Posterior cingulate gyrus (tissue), 11 donors: ENCODE measurements at places on chromosomes 3 and 15.

GRCh38 chr15:70351391-70351790, 253.7 kb upstream of the TLE3 start:
- DNase-seq = no peak

DNA sequence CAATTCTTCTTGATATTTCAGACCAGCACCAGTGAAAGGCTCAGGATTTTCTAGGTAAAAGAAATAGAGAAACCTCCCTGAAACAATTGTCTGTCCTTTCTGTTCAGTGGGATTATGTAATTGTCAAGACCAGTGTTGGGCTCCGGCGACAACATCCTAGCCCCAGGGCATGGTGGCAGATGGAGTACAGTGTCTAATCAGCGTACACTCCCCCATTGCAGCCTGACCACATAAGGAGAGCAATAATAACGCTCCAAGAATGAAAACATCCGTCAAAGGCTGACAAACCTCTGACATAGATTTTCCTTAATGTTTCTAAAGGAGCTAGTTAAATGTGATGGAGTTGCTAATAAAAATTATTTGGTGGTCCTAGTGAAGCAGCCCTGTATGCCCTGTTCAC, 144.6 kb downstream of the EBLN2 start:
- no peak for DNase-seq

GRCh38 chr3:59391131-59391530, 341.3 kb upstream of the CFAP20DC start:
- no peak for DNase-seq

DNA sequence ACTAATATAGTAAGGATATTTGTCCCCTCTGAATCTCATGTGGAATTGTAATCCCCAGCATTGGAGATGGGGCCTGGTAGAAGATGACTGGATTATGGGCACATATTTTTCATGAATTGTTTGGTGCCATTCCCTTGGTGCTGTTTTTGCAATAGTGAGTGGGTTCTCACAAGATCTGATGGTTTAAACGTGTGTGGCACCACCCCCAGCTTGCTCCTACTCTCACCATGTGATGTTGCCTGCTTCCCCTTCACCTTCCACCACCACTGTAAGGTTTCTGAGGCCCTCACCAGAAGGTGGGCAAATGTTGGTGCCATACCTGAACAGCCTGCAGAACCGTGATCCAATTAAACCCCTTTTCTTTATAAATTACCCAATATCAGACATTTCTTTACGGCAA, 28.1 kb upstream of the SERPINI2 start:
- DNase-seq = no peak

GRCh38 chr15:36075333-36075732, 504.1 kb upstream of the CDIN1 start:
- DNase-seq = no peak

GRCh38 chr3:20015525-20015924, 3.5 kb upstream of the PP2D1 start:
- no peak for DNase-seq

- DNase-seq = no peak
Measured at GRCh38 chr15:57654153-57654852, 52.2 kb upstream of the POLR2M start.

DNA sequence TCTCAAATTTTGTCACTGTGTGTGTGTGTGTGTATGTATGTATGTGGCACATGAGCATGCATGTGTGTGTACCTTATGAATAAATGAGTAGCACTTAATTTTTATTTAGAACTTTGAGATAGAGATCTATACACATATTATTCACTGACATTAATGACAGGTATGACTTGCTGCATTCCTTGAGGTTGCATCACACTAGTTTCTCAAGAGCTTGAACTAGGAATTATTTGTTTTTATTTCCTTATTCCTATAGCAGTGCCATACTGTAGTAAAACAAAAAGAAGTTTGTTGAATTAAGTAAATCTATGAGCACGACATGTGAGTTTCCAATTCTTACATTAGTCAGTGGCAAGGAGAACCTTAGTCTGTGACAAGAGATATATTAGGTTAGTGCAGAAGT, 943.9 kb downstream of the ROBO1 start:
- no peak for DNase-seq

DNA sequence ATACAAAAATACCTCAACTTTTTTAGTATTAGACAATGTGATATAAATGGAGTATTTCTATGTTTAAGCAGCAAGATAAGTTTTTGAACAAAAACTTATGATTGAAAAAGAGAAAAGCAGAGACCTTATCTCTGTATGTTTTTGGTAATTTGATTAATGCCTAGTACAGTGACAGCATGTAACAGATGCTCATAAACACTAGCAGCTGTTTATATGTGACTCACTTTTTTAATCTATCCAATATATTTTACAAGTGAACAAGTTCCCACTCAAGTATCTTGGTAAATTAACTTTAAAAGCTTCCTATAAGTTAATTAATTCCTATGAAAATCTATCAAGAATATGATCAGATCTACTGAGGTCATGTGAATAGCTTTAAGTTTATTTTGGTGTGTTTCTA, 55.1 kb downstream of the NGLY1 start:
- no peak for DNase-seq

GRCh38 chr15:99437315-99438223, 128.2 kb upstream of the MEF2A start:
- peak; percentile 4 for DNase-seq

GRCh38 chr15:74203914-74204431, 1.4 kb upstream of the STRA6 start:
- no peak for DNase-seq

DNA sequence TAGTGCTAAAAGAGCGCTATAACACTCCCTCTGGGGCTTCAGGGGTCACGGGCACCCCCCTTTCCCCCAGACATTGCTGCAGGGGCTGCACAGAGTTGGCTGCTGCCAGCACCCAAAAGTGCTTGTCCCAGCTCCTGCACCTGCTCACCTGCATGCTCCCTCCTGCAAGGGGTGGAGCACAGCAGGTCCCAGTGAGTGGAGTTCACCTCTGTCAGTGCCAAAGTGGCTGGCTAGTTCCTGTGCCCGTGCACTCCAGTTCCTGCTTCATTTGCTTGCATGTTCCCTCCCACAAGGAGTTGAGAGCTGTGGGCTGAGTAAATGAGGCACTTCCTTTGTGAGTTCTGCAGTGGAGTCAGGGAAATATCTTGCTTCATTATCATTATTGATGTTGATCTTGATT, 476.9 kb downstream of the SQOR start:
- DNase-seq = no peak

GRCh38 chr15:78242128-78242527, 7.8 kb upstream of the ACSBG1 start:
- DNase-seq = no peak
